Stimulated activated naive B cell treated with anti-CD40 and anti-IgM and Interleukin-4, amounts not matched to agents 10 μg/mL and 1 μg/mL and 100 μg/mL, for 72 hours (primary cell): ENCODE measurements at places on chromosomes 3 and 15.
A peak's percentile ranks its signal among the peaks of the same experiment; 100 is the strongest.

GRCh38 chr3:184846496-184846895 is 34.5 kb downstream of the VPS8 start:
- no peaks in the 10 kb centered on the region for H3K4me1 ChIP-seq
- H3K27me3 ChIP-seq = no peaks in the 10 kb centered on the region
- no peak overlapping the region for H3K27ac ChIP-seq
- peaks cover 17% of the 10 kb centered on the region for H3K36me3 ChIP-seq
- no peak overlapping the region for H3K4me3 ChIP-seq
- DNase-seq = no peak

DNA sequence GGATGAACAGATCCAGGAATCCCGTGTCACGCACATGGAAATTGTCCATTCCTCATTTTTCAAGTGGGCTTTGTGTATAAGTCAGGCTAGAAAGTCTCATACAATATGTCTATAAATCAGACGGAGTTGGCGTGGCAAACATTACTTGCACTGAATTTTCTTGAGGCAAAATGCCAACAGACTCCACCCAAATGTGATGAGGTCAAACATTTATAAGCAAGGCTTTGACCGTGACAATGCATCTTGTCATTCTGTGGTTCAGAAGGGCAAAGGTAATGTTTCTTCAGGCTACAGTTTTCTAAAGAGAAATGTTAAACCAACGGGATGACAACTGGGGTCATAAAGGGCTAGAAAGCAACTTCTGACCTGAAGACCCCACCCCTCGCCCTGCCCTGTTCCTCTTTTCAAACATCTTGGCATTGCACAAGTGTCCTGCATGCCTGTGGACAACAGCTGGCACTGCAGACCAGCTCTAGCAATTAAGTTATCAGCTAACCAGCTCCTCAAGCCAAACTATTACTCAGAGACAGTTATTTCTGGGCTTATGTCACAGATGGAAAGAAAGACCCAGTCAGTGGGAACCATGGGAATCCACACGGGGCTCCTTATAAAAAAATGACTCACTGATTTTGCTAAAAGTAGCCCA is 36.5 kb upstream of the SPTBN5 start:
- peak; percentile 27 for DNase-seq
- H3K27me3 ChIP-seq = no peaks in the 10 kb centered on the region

DNA sequence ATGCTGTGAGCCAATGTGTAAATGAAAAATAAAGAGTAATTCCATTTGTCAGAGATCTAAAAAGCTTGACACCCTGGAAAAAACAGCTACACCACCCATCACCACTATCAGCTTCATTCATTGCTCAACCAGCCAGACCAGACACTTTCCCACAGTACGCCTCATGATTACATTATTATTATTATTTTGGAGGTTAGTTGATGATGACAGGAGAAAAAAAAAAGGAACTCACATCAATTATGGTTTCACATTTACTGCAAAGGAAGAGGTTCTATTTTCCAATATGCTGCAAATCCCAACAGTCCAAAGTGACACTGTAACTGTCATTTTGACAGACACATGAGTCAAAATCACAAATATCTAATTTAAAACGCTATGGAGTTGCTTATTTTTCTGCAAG is 134.7 kb upstream of the TSC22D2 start:
- H3K4me3 ChIP-seq = no peak overlapping the region
- H3K27ac ChIP-seq = no peak overlapping the region
- peaks cover 2% of the 10 kb centered on the region for H3K36me3 ChIP-seq
- no peak for DNase-seq
- H3K4me1 ChIP-seq = peaks cover 1% of the 10 kb centered on the region

DNA sequence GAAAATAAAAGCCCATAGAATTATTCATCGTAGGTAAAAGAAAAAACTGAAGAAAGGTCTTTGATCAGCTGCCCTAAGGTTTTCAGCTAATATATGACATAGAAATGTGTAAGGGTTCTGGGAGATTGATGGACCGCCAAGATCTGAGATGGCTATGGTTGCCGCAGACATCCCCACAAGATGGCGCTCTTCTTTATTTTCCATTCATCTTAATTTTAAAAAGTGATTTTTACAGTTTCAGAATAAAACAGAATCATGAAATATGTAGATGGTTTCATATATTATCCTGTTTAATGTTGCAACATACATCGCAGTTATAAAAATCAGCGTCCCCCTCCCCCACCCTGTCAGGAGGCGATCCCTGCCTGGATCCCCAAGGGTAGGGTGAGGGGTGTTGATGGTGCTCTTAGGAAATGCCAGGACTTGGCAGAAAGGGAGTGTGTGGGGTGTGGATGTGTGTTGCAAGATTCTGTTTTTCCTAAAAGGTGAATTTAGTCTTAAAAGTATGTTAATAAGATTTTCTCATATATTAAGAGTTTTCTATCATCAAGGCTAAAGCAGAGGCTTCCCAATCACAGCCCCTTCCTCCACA is 68.8 kb downstream of the ANXA2 start:
- H3K27me3 ChIP-seq = peaks cover 71% of the 10 kb centered on the region
- no peak overlapping the region for H3K4me3 ChIP-seq
- no peak overlapping the region for H3K27ac ChIP-seq
- H3K36me3 ChIP-seq = no peaks in the 10 kb centered on the region
- no peak for DNase-seq
